Stomach (tissue), 19 donors: ENCODE measurements at places on chromosomes 7 and 10. TPM values are rescaled to one million over a fixed set of nuclear protein-coding genes. Genes with fewer than 3 reads are reported as not detected.

GRCh38 chr10:108147346-108147745 lies 982.8 kb upstream of the SORCS1 start:
- DNase-seq, result no peak

GRCh38 chr10:16520900-16521299 lies 779 bp downstream of the C1QL3 start:
- peak; percentile 55 for DNase-seq

- no peak for DNase-seq
These were observed 38.9 kb downstream of the BMPR1A start for GRCh38 chr10:86795353-86795752.

DNA sequence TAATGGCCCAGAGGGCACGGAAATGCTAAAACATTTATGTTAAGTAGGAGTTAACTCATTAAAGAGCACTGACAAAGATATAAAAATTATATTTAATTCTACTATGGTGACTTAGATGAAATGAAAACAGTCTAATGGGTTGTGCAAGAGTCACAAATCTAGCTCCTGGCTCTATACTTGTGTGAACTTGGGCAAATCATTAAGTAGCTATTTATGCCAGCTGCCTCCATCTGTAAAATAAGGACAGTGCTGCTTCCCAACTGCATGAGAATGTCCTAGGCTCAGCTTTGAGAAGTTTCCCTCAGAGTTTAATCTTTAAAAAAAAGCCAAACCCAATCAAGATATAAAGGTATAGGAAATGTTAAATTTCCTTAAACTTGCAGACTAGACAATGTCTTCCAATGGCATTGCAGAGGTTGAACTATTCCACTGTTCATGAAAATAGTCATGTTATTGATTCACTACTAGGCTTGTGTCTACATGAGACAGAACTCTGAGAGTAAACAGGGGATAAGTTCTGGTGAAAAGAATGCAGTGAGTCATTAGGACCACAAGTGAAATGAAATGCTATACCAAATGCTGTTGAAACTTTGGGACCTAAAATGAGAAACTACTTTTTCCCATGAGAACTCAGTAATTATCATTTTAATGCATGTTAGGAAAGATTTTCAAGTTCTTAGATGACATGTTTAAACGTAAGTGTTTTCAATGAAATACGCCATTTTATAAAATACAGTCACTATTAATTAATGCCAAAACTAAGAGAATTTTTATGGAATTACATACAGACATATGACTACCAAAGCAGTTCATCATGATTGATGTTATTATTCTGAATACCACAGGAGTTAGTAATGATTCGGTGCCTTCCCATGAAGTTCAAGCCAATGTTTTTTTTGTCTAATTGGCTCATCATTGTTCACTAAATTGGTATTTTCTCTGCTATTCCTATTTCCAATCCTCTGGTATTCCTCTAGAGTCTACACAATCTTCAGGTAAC lies 84.2 kb downstream of the CDK6 start:
- no peak for DNase-seq

MUC12 gene
- total RNA-seq, result under 0.01 TPM

DNA sequence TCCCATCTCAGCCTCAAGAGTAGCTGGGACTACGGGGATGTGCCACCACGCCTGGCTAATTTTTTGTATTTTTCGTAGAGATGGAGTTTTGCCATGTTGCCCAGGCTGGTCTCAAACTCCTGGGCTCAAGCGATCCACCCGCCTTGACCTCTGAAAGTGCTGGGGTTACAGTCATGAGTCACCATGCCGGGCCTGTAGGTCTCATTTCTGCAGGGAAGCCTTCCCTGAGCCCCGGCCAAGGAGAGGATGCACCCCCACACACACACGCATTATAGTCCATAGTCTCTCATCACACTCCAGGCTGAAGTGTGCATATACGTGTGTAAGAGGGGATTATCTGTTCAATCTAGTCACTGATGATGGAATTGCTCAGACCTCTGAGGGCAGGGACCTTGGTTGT lies 29.3 kb downstream of the KCNMA1 start:
- DNase-seq, result no peak

DNA sequence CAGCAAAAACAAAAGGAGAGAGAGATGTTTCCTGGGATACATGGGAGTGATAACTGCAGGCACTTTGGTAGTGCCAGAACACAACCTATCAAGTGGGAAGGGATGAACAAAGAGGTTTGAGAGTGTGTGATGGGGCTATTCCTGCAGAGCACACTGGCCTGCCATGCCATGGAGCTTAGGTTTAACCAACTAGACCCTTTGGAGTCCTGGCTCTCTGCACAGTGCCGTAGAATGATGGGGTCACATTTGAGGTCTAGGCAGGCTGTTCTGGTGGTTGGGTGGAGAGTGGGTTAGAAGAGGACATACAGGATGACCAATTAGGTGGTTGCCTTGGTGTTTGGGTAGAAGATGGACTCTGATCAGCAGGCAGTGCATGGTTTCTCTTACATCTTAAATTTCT lies 101.9 kb upstream of the HABP2 start:
- DNase-seq, result no peak

DNA sequence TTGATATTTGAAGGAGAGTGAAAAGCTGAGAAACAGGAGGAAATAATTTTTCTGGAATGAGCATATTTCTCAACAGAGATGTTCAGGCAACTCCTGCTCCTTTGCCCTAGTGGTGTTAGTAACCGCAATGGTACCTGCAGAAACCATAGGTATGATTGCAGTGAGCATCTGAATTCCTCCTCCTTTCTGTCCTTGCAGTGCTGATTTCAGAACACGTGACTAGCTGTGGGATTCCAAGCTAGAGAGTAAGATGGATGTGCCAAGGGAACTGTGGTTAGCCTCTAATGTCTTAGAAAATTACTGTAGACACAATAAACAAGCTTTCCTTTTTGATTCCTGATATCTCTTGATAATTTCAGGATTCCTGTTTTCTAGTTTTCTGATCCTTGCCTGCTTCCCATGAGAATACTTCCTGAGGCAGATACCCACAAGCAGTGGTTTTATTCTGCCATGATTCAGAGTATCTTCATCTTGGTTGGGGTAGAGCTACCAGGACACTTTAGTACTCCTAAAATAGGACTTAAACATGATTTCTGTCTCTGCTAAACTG lies 27.5 kb downstream of the LRGUK start:
- DNase-seq, result no peak

- DNase-seq, result no peak
These were observed 141.6 kb downstream of the GPR85 start for GRCh38 chr7:112945046-112945445.

DNA sequence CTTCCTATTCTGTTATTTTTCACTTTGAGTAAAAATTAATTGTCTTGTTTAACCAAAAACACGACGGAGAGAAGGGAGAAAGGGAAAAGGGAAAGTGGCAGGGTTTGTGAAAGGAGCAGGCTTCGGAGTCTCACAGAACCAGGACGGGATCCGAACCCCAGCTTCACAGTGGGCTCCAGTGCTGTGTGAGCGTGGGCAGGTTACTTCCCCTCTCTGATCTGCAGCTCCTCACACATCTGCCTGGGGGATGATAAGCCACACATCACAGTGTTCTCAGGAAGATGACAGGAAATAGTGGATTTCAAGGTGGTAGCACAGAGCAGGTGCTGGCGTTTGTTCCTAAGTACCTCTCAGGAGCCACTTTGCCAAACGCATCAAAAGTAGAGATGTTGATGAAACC lies 94.2 kb upstream of the GPR26 start:
- no peak for DNase-seq

ATOH7 gene
- not detected for total RNA-seq

CHAT gene
- not detected for total RNA-seq

TUBAL3 gene
- not detected for total RNA-seq

- DNase-seq, result no peak
These were observed 3.8 kb upstream of the HOXA4 start for GRCh38 chr7:27134392-27134791.

IKZF1 gene
- 4.5 TPM for total RNA-seq

GRCh38 chr10:23065181-23065948 lies 30.0 kb upstream of the MSRB2 start:
- DNase-seq, result peak; percentile 85

RET gene
- not detected for total RNA-seq

DNA sequence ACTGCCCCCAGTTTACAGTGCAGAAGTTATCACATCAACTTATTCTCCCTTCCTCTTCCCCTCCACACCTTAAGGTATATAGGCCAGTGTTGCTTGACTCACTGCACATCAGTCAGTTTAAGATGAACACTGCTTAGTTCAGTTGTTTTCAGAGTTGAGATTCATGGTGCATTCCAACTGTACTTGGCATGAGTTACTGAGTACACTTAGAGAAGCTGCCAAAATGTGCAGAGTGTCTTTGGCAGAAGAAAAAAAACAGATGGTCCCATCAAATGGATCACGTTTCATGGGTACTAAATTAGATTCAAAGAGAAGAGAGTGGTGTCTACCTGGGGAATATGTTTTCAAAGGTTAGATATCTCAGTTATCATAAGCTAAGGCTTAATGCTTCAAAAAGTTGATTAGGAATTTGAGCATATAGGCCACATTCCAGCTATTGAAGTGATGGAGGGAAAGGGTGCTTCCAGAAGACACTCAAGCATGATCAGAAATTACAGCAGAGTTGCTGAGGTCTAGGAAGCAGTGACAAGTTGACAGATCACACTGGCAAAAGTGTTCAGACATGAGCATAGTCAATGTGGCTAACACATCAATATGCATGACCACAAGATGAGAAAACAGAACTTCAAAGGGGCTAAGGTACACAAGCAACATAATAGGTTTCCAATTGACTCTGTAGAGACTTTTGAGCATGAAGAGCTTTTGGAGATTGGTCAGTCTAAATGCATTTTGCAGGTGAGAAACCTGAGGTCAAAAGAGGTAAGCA lies 579.2 kb upstream of the CELF2 start:
- no peak for DNase-seq

DCLRE1C gene
- 27.4 TPM for total RNA-seq

DNA sequence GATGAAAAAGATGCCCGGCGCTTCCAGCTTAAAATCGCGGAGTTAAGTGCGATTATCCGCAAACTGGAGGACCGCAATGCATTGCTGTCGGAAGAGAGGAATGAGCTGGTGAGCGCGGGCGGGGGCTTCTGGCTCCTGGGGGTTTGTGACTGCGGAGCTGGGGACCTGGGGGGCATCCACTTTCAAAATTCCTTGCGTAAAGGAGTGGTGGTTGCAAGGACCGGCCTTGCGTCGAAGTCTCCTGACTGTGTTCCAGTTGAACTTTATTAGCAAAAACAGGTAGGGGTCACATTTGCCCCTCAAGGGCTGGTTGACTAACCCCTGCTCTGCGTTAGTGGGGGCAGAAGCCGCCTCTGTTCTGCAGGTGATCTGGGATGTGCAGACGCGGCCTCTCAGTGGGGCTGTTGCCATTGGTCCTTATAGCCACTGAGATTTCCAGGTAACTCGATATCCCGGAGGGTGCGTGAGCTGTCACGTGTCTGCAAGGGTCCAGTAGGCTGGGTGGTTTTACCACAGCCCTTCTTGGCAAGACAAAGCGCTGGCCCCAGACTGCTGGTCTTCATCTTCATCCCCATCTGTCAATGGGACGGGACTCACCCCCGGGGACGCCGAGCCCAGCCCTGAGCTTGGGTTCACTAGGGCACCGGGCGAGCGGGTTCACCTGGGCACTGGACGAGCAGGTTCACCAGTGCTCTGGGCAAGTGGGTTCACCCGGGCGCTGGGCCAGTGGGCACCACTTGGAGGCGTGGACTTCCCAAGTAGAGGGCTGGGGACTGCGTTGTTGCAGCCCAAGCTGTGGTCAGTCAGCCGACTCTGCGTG lies 51.5 kb upstream of the DPYSL4 start:
- DNase-seq, result no peak

SPDYE8 gene
- total RNA-seq, result not detected

MYPN gene
- total RNA-seq, result 0.37 TPM

DNA sequence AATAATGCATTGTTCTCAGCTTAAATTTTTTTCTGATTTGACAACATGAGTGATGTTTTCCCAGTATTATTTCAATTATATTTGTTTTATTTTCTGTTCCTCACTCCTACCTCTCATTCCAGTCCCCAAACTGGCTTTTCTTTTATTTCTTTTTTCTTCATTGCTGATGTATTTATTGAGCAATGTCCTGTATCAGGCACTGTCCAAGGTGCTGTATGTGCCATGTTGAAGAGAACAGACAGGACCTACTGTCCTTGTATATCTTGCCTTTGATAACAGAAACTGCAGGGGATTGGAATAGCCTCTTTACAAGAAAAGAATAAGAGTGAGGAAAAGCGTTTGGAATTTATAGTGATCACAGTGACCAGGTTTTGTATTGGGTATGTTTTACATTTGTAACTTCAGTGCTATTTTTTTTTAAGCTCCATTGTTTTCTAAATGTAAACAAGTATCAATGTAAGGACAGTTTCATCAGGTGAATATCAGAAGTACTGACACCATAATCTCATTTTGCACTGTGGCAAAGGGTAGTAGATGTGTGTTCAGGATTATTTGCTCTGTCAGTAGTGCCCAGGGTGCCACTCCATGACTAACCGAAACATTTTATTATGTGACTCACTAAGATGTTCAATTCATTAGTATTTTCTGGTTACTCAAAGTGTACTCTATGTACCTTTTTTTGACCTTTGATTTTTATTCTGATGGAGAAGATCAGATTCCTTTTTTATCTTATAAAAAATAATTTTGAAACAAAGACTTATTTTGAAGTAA lies 15.6 kb upstream of the CLDN12 start:
- no peak for DNase-seq

DNA sequence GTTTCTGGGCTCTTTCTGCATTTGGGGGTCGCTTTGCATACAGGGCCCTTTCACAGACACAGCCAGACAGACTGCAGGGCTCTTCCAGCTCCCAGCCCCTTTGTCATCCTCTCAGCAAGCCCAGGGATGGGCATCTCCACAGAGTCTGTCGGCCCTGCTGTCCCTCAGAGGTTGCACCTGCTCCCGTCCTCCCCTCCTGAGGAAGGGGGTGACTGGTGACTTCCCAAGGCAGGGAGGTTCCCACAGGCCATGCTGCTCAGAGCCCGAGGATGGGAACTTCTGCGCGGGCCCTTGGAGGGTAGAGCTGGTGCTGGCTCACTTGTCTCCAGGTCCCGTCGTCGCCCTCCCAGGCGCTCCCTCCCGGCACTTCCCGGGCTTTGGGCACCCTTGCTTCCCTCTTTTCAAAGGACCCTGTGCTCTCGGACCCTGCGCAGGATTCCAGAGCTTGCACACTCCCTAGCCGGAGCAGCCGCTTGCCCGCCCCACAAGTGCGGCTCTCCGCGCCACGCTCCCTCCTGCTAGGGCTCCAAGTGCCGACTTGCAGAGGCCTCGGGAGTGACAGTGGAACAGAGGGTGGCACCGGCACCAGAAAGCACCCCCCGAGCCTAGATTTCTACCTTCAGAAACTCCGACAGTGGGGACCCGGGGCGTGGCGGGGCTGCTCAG lies 152.5 kb downstream of the PRKAG2 start:
- no peak for DNase-seq

DNA sequence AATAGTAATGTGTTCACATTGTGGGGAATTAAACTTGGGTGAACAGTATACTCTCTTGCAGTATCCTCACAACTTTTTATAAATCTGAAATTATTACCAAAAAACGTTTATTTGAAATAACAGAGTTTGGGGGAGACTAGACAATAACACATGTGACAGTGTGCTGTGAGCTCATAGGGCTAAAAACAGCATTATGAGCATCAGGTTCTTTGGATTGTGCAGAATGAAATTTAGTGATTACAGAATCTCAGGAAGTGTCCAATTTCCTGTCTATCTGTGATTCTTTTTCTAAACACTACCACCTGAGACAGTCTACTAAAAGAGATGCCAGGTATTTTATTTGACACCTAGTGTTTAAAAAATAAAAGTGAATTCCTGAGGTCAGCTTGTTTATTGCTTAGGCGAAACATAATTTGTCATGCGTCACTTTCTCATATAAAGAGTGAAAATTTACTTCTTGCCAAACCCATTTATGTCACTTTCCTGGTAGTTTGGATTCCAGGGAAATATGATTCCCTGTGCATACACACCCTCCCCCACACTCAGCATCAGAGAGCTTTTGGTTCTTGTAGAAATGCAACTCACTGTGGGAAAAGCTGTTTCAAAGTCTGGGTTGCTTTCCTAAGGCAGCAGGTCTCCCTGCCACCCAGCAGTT lies 71.2 kb downstream of the AOAH start:
- DNase-seq, result no peak
